ENCODE measurements at places on chromosomes 12 and 14.

DNA sequence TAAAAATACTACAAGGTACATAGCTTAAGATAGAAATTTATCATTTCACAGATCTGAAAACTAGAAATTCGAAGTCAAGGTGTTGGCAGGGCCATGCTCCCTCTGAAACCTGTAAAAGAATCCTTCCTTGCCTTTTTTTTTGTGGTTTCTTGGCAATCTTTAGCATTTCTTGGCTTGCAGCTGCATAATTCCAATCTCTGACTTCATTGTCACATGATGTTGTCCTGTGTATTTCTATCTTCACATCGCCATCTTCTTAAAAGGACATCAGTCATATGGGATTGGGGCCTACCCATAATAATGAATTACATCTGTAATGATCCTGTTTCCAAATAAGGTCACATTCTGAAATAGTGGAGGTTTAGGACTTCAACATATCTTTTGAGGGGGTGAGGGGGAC, 250.4 kb downstream of the TMTC2 start:
- no peak for DNase-seq

GRCh38 chr12:120247183-120247582, 18.3 kb downstream of the PXN start:
- no peak for DNase-seq

DNA sequence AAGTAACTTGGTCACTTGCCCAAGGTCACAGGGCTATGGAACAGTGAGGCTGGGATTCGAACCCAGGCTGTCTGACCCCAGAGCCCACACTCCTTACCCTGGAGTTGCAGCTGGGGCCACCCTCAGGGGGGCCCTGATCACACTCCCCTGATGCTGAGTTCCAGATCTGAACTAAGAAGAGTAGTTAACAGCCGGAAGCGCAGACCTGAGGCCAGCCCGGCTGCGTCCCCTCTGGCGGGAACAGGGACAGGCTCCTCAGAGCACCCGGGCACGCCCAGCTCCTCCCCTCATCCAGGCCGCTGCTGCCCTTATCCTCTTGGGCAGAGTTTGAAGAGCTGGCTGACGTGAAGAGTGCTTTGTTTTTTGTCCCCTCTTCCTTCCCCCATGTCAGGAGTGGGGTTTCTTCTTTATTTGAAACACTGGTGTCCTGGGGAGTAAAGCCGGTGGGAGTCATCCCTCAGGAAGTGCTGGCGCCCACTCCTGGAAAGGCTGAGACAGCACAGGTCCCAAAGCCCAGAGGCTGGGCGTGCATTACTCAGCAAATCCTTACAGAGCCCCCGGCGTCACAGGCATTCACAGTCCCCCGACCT, 8.7 kb downstream of the PHB2 start:
- DNase-seq = peak; percentile 64

DNA sequence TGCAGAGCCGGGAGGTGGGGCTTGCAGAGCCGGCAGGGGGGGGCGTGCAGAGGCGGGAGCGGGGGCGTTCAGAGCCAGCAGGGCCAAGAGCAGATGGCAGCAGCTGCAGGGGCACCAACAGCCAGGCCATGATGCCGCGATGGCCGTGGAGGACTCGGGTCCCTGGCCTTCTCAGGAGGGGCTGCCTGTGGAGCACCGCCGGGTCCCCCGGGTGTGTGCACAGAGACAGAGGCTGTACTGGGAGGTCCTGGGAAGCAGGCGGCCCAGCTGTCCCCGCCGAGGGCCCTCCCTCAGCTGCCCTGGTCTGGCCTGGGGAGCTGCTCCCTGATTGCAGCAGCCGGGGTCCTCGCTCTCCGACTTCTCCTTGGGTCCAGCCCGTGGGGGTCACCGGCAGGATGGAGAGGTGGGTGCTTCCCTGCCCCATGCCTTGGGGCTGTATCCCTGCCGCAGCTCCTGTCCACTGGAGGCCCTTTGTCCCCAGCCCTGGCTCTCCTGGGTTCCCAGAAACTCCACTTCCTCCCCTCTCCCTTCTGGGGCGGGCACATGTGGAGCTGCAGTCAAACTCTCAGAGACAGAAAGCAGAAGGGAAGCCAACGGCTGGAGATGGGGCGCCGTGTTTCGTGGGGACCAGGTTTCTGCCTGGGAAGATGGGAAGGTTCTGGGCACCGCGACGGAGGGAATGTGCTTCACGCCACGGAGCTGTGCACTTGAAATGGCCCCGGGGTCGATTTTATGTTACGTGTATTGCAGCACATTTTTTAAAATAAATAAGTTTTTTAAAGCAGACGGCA, 75.8 kb upstream of the GALNT9 start:
- no peak for DNase-seq

DNA sequence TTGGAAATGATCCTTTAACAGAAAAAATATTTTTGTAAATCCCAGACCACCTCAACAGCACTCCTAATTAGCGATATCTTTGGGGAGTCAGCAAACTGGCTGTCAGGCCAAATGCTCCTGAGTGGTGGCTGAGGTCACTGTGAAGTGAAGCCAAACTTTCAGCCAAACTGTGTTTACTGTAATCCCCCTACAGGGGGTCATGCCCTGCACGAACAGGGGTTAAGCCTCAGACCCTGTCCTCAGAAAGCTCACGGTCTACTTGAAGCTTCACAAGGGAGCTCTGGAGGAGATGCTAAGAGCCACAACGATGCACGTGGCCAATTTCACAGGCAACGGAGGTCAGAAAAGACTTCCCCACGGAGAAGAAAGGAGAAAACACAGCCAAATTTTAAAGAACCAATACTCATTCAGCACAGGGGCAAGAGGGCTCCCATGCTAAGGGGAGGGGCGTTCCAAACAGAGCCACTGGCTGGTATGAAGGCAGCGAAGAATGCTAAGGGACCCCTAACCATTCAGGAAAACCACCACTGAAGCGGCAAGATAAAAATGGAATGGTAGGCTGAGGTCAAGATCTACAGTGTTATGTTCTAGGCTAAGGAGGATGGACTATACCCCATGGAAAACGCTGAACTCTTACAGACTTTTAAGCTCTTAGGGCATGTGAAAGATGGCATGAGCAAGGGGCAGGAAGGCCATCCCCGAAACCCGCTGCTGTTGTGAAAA, 105.4 kb downstream of the ITPR2 start:
- DNase-seq = no peak

DNA sequence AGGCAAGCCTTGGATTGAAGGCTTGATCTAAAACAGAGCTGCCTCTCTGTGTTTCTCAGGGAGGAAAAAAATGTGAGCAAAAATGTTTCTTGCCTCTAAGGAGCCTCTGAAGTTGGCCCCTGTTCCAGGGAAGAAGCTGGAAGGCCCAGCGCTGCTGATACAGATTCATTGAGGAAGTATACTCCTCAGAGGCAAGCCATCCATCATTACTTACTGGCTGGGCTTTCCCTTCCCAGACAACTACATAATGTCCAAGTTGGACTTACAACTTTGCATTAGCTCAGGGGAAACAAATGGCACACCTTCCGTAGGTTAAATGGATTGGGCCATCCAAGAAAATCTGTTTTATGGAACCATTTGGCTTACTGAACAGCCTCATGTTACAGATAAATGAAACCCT, 263.7 kb upstream of the SEL1L start:
- DNase-seq = peak; percentile 78

DNA sequence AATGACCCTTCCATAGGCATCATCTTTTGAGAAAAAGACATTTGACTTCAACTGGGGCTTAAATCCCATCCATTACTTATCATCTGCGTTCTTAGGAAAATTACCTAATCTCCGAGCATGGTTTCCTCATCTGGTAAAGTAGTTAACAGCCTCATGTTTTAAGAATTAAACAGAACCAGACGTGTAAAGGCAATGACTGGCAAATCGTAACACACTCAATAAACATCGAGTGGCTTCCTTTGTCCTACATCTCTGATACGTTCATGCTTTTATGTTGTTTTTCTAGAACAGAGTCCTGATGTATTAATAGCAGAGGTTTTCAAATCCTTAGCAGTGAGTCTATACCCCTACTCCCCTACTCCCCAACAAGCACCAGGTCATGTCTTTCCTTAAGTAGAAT, 189.7 kb upstream of the RGS6 start:
- DNase-seq = no peak

GRCh38 chr14:65299826-65300225, 112.7 kb upstream of the FUT8 start:
- no peak for DNase-seq

DNA sequence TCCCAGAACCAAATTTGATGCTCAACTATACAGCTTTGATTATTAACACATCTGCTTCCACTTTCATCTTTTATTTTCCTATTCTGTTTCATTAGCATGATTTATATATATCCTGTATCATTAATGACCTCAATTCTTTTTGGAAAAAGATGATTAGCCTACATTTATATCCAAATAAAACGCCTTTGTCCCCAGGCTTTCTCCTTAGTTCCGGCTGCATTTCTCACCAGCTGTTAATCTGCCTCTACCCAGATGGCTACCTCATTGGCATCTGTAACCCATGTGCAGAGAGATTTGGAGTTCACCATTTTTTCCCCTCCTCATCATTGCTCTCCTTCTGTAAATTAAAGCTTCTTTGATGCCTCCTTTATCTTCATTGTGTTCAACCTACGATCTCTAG, 336.8 kb upstream of the RGS6 start:
- no peak for DNase-seq

- no peak for DNase-seq
Observed at GRCh38 chr12:22164139-22164538, 118.1 kb downstream of the CMAS start.

GRCh38 chr12:62748941-62749468, 185.9 kb downstream of the PPM1H start:
- no peak for DNase-seq

DNA sequence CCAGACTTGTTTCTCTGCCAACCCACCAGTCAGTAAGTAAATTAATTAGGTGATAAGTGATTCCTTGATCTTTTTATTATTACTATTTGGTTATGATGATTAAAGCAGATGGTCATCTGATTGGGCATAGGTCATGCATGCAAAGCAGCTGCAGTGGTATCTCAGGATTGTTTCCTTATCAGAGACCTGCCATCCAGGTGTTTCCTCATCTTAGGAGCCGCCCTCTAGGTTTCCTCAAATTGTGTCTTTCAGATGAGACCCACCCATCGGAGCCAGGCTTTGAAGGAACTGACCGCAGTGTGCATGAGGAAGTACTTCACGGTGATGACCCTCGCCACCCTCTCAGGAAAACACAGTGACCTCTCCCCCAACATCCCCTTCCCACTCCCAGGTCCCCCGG, 63.3 kb downstream of the ZFP36L1 start:
- DNase-seq = no peak
